ENCODE measurements at places on chromosomes 1 and 21.
A peak's percentile ranks its signal among the peaks of the same experiment; 100 is the strongest.

DNA sequence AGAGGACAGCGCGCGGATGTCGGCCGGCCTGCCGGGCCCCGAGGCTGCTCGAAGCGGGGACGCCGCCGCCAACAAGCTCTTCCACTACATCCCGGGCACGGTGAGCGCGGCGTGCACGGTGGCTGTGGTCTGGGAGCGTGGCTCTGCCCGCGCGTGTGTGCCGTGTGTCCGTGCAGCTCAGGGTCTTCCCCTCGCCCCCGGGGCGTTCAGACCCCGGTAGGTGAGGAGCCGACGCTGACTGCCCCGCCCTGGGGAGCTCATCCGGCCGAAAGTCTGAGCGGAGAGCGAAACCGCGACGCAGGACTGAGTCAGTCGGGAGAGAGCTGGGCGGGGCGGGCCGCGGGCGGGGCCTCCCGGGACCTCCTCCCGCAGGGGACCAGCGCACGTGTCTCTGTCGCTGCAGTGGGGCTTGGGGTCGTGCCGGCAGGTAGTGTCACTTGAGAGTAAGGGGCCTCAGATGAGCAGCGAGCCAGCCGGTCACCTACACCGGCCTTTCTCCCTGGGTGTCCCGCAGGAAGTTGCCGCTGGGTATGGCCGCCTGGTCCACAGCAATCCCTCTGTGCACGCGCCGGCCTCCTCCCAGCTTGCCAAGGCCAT, 520 bp downstream of the PLEKHN1 start:
- peak; percentile 93 for DNase-seq

- no peak for DNase-seq
Observed at GRCh38 chr1:247843411-247843810, 1.7 kb upstream of the OR11L1 start.

- DNase-seq, result no peak
Observed at GRCh38 chr1:65959896-65960567, 167.3 kb downstream of the PDE4B start.

- DNase-seq, result no peak
Observed at GRCh38 chr21:17693801-17694200, 81.1 kb upstream of the BTG3 start.

DNA sequence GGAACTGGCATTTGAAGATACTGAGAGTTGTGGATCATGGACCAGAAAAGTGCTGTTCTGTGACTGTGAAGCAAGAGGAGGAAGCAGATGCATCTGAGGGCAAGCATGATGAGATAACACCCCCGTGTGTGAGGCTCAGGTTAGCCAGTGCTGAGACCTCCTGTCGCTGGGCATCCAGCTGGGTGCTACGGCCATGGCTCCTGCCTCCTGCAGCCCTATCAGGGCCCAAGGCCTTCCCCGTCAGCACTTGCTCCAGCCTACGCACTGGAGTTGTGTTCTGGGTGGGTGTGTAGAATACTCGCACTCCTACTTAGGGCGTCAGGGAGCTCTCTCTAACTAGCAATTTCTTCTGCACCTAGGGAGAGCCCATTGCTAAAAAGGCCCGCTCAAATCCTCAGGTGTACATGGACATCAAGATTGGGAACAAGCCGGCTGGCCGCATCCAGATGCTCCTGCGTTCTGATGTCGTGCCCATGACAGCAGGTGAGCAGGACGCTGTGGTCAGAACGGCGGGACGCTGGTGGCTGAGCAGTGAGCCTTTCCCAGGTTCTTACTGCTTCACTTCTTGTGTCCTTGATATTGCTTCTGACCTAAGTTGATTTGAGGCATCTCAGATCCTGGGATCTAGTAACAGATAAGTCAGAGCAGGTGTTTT, 6.5 kb downstream of the PPIE start:
- no peak for DNase-seq

- peak; percentile 4 for DNase-seq
Observed at GRCh38 chr1:18452550-18452949, 28.2 kb upstream of the KLHDC7A start.

DNA sequence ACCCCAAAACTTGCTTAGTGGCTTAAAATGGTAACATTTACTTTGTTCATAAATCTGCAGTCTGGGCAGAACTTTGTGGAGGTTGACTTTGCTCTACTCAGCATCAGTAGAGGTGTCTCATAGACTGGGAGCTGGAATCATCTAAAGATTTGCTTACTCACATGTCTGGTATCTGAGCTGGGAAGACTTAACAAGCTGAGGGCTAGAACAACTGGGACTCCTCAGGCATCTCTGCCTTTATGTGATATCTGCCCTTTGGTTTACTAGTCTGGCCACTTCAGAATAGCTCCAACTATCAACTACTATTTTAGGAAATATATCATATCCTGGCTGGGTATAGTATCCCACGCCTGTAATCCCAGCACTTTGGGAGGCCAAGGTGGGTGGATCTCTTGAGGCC, 82.5 kb downstream of the C4BPA start:
- DNase-seq, result no peak

DNA sequence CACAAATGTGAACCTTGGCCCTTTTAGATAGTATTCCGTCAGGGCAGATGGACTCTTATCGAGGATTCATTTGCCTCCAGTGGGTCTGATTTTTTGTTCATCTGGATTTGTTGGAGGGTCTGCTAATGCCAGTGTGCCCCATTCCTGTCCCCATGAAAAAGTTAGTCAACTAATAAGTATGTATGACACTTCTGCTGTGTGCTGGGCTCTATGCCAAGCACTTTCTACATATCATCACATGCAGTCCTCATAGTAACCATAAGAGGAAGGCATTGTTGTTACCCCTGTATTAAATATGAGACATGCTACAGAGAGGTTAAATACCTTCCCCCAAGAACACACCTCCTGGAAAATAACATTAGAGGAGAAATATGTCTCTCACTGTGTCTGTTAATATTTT, 46.6 kb upstream of the MAB21L3 start:
- DNase-seq, result no peak

- DNase-seq, result peak; percentile 89
Observed at GRCh38 chr1:108561689-108562326, 1.9 kb downstream of the EEIG2 start.

GRCh38 chr1:67723620-67724019, 38.6 kb downstream of the GADD45A start:
- DNase-seq, result peak; percentile 30

DNA sequence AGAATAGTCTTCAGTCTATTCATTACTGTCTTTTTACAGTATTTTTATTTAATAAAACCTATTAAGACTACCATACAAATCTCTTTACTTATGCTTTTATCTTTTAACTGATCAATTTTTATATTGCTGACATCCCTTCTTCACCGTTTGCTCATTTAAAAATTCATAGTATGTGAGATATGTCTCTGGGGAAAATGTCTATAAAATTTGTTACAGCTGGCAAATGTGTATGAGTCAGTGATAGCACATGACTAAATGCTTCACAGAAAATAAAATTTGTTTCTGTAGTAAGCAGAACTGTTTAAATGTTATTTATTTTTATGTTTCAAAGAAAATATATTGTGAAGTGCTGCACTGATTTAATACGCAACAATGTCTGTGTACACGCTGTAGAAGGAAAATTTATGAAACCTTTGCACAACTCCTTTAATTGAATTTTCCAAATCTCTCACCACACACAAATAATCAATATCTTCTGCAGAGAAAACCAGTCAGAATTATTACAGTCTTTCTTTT, 74.2 kb downstream of the ITGB3BP start:
- no peak for DNase-seq

GRCh38 chr1:171220581-171221054, 27.7 kb upstream of the FMO1 start:
- DNase-seq, result no peak

DNA sequence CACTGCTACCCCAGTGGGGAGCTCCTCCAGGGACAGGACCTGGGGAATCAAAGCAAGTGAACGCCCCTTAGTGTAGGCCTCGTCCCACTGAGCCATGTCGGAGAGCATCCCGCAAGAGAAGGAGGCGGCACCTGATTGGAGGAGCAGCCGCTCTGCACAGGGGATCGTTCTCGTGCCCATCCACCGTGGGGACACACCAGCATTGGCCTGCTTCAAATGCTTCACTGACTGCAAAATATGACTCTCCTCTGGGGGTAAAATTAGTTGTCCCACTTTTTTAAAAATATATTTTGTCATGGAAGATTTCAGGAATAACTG, 111.0 kb downstream of the PDE9A start:
- no peak for DNase-seq

Data from stimulated activated CD4-positive, alpha-beta T cell treated with anti-CD3 and anti-CD28 coated beads, Interleukin-15, amount 100 ng/mL, for 24 hours (primary cell).